Smooth muscle cell of the brain vasculature (primary cell): ENCODE measurements at places on chromosomes 12 and 14.

- DNase-seq = no peak
Measured at GRCh38 chr14:76201162-76201561, 49.4 kb downstream of the GPATCH2L start.

GRCh38 chr14:103489621-103490020 lies 33.0 kb downstream of the CKB start:
- DNase-seq = no peak

DNA sequence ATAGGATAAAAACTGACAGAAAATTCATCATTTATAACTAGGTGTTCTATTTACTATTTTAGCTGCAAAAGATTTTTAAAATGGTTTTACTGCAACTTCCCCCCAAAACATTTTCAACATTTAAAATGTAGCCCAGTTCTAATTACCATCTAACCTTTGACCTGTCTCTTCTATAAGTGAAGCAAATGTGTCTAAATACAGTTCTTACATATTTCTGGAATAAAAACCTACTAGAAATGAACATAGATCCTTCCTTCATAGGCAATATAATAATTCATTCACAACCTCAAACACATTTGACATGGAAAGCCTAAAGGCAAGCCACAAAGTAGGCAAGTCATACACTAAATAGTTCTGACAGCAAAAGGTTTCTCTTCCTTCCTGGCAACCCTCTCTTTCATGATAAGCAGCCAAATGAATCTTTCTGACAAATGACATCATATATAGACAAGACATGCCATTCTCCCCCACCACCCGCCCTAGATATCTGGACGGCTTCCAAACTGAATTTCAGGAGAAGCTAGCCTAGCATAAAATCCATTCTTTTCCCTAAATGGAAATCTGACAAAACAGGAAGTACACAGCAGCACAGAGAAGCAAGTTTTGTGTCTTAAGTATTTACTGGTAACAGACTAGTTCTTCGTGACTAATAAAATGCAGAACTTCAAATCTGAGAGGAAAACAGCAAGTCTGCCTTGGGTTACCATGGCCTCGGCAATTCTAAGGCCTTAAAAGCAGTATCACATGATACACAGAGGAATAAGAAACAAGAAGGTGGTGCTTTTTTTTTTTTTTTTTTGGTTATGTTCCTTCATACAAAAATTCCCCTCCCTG lies 17.2 kb upstream of the ARID4A start:
- DNase-seq = peak; percentile 41

DNA sequence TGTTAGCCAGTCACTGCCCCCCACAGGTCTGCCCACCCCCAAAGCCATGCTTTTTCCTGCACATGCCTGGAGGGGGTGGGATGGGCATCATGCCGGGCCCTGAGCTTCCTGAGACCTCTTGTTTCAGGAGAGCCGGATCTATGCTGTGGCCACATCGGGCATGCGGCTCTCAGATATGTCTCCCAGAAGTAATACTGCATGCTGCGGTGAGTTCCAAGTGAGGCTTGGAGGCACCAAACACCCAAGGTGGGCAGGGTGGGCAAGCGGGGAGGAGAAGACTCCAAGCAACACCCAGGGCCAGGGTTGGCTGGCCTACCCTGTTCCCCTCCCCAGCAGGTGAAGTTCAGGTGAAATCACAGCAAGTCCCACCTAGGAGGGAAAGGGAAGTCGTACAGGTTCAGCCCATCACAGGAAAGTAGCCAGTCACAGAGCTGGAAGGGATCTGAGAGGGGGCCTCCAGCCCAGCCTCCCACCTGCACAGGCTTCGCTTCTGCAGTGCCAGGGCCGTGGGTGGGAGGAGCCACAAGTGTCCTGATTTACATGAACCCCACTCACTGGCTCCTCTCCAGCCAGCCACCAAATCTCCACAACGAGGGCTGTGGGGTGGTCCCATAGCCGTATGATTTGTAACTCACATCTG lies 30.9 kb downstream of the PIGH start:
- DNase-seq = no peak

DNA sequence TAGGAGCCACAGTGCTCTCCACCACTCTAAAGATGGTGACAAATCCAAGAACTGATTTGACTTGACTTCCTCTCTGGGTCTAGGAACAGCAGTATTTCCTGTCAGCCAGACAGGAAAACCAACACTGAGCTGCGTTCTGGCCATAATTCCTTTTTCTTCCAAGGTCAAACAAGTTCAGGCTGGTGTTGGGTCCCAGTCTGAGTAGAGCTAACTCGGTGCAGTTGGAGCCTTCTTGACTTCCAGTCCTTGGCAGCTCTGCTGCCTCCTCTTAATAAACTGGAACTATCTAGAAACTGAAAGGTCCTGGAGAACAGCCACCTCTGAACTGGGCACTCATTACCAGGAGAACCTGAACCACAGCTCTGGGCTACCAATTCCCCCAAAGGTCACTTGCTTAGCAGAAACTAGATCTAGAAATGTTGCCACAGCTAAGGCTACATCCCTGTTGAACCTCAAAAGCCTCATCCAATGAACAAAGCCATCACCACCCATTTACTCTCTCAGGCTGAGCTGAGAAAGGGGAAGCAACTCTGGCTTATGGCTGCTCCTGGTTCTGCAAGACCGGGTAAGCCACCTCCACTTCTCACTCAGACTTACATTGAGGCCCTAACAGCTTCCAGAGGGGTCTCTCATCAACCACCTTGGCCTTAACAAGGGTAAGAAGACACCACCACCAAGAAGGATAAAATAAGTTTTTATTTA lies 27.7 kb downstream of the MAX start:
- DNase-seq = no peak

- DNase-seq = no peak
Measured at GRCh38 chr12:22064968-22065367, 18.9 kb downstream of the CMAS start.

DNA sequence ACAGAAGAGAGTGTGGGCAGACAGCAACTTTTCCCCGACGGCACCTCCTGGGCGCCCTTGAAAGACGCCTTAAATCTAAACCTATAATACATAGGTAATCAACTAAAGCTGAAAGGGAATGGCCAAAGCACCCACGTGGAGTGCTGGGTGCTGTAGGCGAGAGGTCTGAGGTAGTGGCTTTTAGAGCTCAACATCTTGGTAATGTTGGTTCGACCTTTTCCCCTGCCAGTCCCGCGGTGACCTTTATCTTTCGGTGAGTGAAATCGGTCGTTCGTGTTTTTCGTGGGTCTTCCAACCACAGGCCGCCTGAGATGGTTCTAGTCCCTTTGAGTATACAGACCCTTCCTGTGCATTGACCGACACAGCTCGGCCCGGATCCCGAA lies 9.1 kb downstream of the OR6S1 start:
- no peak for DNase-seq

DNA sequence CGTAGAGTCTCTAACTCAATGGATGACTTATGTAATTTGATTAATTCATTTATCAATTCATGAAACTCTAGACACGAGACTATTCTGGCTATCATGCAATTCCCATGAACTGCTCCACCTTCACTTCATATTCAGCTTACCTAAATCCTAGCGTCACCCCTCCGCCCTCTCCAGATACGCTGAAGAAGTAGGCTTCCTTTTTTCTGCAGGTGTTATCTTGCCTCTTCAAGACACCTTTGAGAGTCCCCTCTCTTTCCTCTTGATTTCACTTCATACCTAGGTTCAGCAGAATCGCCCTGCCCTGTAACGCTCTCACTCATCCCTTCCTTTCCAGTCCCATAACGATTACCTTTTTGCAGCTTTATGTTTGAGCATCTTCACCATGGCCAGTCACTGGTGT lies 4.0 kb upstream of the RNASE4 start:
- no peak for DNase-seq

GRCh38 chr12:82034769-82035168 lies 275.6 kb upstream of the PPFIA2 start:
- DNase-seq = no peak

DNA sequence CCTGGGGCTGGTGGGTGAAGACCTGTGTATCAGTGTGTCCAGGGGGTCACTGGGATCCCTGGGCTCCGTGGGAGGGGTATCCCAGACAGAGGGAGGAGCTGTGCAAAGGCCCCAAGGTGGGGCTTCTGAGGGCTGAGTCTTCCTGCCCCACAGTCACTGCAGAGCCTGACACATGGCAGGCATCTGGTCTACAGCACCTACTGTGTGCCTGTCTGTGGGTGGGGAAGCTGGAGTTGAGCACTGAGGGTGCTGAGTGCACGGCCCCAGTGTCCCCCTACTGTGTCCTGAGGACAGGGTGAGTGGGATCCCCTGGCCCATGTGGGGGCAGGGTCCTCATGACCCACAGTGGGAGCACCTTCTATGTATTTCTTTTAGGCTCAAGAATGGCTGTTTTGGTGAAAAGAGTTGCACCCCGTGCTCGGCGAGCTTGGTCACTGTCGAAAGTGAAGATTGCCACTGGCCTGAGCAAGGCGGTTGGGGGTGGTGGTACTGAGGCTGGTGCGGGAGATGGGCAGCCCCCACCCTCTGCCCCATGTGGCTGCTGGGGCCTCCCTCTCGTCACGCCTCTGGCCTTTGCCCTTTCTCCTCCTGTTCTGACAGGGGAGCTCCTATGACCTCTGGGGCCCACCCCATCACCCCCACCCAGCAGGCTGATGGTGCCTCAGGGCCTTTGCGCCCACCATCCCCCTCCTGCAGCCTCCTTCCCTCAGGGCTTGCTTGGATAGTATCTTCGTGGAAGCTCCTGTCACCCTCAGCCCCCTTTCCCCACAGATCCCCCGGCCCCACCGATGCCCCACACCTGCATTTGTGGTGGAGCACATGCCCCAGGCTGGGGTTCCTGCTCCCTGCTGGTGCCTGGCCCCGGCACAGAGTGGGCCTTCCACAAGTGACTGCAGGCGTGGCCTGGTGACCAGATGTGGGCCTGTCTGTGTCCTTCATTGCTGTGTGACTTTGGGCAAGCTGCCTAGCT lies 55.8 kb downstream of the BEGAIN start:
- no peak for DNase-seq

DNA sequence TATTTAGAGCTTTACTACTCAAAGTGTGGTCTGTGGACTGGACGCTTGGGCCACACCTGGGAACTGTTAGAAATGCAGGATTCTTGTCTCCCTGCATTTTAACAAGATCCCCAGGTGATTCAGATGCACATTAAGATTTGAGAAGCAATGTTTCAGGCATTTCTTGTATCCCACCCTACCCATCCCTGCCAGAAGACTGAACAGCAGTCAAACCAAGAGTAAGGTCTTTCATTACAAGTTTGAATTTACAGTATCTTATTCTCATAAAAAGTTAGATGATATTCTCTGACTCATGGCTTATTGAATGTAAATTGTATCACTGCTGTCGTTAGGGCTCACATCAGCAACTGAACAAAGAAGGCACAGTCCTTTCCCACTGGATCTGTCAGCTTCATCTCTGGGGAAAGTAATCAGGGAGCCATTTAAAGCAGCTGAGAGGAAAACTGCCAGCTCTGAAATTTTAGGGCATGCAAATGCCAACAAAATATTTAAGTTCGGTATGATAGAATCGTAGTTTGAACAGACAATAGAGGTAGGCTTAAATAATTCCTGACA lies 141.1 kb downstream of the AKAP6 start:
- no peak for DNase-seq

DNA sequence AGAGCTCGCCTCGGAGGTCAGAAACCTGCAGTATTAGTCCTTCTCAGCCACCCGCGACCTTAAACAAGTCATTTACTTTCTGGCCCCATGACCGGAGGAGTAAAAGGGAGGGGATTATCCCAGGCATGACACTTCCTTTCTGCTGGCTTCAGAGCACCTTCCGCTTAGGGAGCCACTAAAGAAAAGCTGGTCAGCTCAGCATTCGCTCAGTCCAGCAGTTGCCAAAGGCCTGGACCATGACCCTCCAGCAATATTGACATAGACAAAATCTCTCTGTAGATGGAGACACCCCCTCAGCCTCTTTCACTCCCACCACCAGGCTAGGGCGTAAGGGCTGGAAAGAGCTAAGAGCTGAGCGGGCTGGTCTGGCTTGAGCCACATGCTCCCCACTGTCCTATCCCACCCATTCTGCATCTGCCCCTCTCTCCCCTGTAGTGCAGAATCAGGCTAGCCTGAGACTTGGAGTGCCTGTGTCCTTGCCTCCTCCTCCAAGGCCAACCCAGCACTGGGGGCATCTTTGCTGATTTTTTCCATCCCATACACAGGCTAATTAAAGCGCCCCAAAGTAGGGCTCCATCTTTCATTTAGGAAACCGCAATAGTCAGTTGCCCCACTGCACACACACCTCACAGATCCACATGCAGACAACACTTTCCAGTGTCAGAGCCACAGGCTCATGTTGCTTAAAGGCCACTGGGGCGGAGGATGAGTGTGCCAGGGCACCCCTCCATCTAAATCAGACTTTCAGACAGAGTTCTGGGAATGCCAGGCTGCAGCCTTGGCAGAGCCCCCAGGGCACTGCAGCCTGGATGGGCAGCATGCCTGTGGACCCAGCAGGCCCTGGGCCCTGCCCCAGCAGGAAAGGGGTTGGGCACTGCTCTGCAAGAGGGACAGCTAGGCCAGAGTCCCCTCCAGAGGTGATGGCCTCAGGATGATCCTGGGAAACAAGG lies 4.0 kb upstream of the CPNE6 start:
- DNase-seq = no peak
